GM06990 (cell line): ENCODE measurements at places on chromosomes 5 and 9.

GRCh38 chr9:130526193-130526853 is 53.1 kb upstream of the FUBP3 start:
- no peak for DNase-seq

DNA sequence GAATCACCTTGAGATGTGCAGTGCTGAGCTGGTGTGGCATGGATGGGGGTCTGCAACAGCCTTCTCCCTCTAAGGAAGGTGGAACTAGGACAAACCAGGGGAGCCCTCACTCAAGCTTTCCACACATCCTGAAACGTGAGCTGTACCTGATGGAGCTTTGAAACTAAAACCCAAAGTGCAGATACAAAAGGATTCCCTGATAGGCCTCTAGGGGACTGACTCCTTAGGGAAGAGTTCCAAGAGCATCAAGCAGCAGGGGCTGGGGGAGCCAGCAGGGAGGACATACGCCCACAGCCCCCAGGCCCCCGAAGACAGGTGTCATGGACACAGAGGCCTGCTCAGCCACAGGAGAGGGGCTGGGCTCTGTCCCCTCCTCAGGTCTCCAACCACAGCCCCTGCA is 17.7 kb downstream of the ARHGEF37 start:
- DNase-seq = no peak

- DNase-seq = no peak
Observed at GRCh38 chr5:19886123-19886917, 101.7 kb downstream of the CDH18 start.

- no peak for DNase-seq
Observed at GRCh38 chr9:95268681-95269080, 48.8 kb downstream of the FANCC start.
